ENCODE measurements at places on chromosomes 5 and 9. TPM values are rescaled to one million over a fixed set of nuclear protein-coding genes. Genes with fewer than 3 reads are reported as not detected.
A peak's percentile ranks its signal among the peaks of the same experiment; 100 is the strongest.

- DNase-seq, result no peak
These were observed 207.6 kb upstream of the S1PR3 start for GRCh38 chr9:88783711-88784083.

SLIT3 gene
- 5.5 TPM for total RNA-seq

- peak; percentile 62 for DNase-seq
These were observed 9.9 kb upstream of the FBP2 start for GRCh38 chr9:94603259-94604160.

- peak; percentile 26 for DNase-seq
These were observed 112.5 kb downstream of the HMHB1 start for GRCh38 chr5:143924311-143924978.

- no peak for DNase-seq
These were observed 44.3 kb upstream of the SH3PXD2B start for GRCh38 chr5:172498431-172499129.

- no peak for DNase-seq
These were observed 710 bp downstream of the WNK2 start for GRCh38 chr9:93184432-93185265.

DNA sequence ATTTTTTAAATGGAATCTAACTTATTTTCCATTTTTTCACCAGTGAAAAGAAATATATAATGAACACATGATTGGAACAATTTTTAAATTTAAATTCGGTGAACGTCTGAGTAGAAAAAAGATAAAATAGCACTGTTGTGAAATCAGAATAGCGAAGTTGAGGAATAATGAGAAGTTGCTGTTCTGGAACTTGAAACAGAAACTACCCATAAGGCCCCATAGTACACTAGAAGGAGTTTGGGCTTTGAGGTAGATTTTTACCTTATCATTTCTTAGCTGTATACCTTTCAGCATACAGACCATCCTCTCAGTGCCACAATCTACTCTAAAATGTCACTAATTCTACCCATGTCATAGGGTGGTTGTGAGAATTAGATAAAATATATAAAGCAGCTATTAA is 35.1 kb downstream of the TDRD7 start:
- DNase-seq, result no peak

GRCh38 chr9:80158554-80159170 is 586.9 kb downstream of the TLE4 start:
- no peak for DNase-seq

DNA sequence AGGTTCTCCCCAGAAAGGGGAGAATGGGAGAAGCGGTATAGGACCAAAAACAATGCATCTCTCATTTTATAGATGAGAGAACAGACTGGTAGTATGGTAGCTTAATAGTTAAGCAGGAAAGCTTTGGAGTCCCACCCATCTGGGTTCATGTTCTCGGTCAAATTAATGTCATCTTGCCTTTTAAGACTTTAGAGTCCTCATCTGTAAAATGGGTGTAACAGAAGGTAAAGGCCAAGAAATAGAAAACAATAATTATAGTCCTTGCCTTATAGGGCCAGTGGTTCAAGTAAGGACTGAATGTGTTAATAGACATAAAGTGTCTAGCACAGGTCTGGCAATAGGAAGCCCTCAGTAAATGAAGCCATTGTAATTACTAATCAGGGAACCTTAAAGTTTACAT is 16.4 kb downstream of the SMIM3 start:
- no peak for DNase-seq

DNA sequence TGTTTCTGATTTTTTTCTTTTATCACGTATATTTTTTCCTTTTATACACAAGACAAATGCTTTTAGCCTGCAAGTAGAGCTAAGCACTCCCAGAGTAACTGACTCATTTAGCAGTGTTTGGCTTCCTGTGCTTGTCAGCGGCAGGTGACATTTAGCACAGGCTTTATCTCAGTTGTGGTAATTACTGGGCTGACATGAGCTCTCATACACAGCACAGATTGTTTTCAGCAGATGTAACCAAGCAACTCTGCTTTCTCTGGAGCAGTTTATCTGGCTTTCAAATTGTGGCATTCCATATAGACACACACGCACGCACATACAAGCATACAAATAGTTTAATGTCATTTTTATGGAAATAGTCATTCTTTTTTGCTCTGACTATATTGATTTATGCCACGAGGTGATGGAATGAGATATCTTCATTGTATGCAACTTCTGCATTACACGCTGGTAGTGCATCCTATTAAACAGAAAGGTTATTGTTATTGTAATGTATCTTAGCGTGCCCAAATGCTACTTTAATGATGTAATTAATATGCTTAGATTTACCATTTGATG is 379.0 kb upstream of the GRAMD2B start:
- DNase-seq, result peak; percentile 80

- no peak for DNase-seq
These were observed 120.3 kb downstream of the SYK start for GRCh38 chr9:90921969-90922368.

PCDHGA9 gene
- 1.1 TPM for total RNA-seq

DNA sequence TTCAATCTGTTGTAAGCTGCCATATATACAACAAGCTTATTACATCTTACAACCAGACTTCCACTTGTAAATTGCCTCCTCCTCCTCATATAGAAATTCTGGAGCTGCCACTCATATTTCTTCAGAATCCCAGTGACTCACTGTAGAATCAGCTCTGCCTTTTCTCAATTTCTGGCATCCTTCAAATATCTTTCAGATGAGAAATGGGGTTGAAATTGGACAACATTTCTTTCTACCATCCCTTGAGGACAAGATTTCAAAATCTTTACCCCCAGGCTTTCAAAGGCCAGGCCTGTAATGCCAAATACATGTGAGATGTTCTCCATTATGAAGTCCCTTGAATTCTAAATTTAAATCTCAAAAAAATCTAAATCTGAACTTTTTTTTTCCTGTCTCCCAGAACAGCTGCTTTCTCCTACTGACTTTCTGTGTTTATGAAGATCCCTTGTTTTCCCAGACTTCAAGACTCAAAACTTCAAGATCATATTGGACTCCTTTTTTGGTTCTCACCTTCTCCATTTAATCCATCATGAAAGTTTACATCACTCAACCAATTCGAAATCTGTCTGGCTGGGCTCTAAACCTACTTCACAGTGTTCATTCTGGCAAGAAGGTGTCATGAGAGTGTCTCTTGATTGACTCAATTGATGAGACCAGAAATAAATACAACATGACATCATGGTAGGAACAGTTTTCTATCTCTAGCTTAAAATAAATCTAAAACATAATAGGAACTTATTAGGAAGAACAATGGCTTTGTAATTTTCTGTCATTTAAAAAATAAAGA is 109.8 kb downstream of the HMHB1 start:
- DNase-seq, result no peak

GRCh38 chr5:66628561-66628960 is 32.4 kb downstream of the MAST4 start:
- DNase-seq, result no peak
